Trophoblast cell (in vitro differentiated cells and primary cell): ENCODE measurements at places on chromosomes 12 and 14.

DNA sequence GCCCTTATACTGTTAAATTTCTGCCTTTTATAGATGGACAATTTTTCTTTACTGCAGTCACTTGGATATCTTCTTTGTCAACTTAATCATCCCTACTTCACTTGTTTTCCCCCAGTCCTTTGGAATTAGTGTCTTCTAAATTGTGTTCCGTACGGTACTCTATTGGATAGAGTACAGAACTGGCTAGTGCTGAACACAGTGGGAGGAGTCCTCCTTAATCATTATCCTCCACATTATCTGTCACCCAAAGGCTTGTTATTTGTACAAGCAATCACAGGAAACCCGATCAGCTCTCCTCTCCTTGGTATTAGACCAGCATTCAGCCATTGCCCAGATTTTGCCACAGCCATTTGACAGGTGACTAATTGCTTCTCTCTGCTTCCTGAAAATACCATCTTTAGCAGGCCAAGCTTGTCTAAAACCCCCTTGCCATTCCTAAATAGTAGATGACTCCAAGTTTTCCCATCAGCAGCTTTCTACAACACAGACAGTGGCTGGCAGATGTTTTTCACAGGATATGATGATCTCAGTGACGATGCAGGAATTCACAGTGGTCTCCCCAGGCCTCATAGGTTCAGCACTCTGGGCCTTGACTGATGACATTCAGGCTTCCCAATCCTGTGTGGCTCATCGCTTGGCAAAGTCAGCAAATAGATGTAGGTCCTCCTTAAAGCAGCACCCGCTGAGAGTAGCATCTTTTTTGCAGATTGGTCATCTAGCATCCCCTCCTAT, 216.0 kb upstream of the RGS6 start:
- no peak overlapping the region for H3K4me3 ChIP-seq
- no peak for DNase-seq
- no peaks in the 10 kb centered on the region for H3K4me1 ChIP-seq

- no peaks in the 10 kb centered on the region for H3K4me1 ChIP-seq
- no peak overlapping the region for H3K27ac ChIP-seq
- no peak overlapping the region for H3K4me3 ChIP-seq
- H3K27me3 ChIP-seq, result no peaks in the 10 kb centered on the region
Observed at GRCh38 chr14:63573581-63573980, 30.4 kb upstream of the PPP2R5E start.

DNA sequence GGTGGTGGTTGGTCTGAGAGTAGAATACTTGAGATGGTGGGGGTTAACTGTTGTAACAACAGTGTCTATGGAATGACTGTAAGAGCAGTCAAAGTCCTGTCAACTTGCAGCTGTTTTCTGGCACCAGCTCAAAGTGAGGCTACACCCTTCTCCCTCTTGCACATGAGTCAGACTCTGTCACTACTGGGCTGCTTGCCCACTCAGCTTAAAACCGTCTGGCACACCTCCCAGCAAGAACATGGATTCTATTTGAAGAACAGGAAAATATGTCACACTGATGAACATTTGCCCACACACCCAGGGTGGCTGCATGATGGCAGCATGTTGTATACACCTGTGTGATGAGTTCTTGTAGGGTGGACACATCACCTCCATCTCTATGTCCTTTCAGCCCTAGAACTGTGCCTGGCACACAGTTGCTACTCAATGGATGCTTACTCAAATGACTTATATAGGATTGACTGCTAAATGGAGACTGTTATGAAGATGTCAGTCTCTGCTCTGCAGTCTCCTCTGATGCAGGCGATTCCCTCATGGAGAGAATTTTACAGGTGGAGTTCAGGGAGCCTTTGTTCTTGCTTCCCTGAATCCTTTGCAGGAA, 19.3 kb upstream of the SERPINA6 start:
- no peak overlapping the region for H3K4me3 ChIP-seq
- DNase-seq, result peak; percentile 15
- H3K27ac ChIP-seq, result no peak overlapping the region
- peaks cover 2% of the 10 kb centered on the region for H3K4me1 ChIP-seq

- H3K27me3 ChIP-seq, result no peaks in the 10 kb centered on the region
- H3K4me1 ChIP-seq, result peaks cover 4% of the 10 kb centered on the region
- DNase-seq, result no peak
- H3K27ac ChIP-seq, result no peak overlapping the region
Observed at GRCh38 chr12:76035045-76035444, 3.5 kb upstream of the PHLDA1 start.

- DNase-seq, result no peak
- no peaks in the 10 kb centered on the region for H3K36me3 ChIP-seq
- H3K27me3 ChIP-seq, result no peaks in the 10 kb centered on the region
- no peak overlapping the region for H3K27ac ChIP-seq
- H3K4me1 ChIP-seq, result no peaks in the 10 kb centered on the region
- H3K4me3 ChIP-seq, result no peak overlapping the region
Observed at GRCh38 chr14:62308891-62309290, 546.7 kb downstream of the SNAPC1 start.

DNA sequence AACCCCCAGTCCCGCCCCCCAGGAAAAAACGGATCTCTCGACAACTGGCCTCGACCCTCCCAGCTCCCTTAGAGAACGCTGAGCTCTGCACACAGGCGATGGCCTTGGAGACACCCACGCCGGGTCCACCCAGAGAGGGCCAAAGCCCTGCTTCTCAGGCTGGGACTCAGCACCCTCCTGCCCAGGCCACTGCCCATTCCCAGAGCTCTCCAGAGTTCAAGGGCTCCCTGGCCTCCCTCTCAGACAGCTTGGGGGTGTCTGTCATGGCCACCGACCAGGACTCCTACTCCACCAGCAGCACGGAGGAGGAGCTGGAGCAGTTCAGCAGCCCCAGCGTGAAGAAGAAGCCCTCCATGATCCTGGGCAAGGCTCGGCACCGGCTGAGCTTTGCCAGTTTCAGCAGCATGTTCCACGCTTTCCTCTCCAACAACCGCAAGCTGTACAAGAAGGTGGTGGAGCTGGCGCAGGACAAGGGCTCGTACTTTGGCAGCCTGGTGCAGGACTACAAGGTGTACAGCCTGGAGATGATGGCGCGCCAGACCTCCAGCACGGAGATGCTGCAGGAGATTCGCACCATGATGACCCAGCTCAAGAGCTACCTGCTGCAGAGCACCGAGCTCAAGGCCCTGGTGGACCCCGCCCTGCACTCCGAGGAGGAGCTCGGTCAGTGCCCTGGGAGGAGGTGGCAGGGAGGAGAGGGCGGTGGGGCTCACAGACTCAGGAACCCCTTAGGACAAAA, 95.8 kb downstream of the LGMN start:
- DNase-seq, result no peak
- no peak overlapping the region for H3K27ac ChIP-seq
- peaks cover 19% of the 10 kb centered on the region for H3K4me1 ChIP-seq
- H3K4me3 ChIP-seq, result no peak overlapping the region
